ENCODE measurements at places on chromosomes 16 and 17.

- no peak for DNase-seq
Measured at GRCh38 chr16:78729687-78730086, 630.2 kb downstream of the WWOX start.

DNA sequence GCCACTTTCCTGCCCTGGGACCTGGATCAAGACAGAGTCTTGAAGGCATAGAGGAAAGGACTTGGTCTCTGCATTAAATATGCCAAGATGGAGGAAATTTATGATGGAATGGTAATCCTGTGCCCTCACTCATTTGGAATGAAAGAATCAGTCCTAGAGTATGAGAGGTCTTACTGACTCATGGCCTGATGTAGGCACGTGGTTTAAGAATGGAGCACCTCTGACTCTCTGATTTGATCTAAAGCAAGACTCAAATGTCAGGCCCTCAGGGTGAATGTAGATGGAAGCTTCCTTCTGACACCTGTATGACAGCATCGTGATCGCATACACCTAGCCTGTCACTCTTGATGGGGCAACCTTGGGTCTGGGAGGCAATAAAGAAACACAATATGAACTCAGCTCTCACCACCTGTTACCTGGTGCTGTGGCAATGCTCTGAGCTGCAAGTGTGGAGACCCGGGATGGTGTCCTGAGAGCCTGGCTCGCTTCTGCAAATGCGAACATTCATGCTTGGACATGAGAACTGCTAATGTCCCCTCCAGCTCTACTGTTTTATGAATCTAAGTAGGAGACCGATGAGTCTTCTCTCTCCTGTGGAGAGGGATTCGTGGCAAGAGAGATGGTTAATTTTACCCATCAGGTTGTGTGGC is 229.9 kb downstream of the ABCC12 start:
- no peak for DNase-seq

- no peak for DNase-seq
Measured at GRCh38 chr17:44921122-44921882, 6.0 kb upstream of the GFAP start.

GRCh38 chr17:60230358-60230757 is 80.6 kb downstream of the CA4 start:
- DNase-seq: no peak

GRCh38 chr17:33291248-33292200 is 1.6 kb downstream of the ASIC2 start:
- no peak for DNase-seq
